GDM1 (cell line): ENCODE measurements at places on chromosomes 3 and 15.

DNA sequence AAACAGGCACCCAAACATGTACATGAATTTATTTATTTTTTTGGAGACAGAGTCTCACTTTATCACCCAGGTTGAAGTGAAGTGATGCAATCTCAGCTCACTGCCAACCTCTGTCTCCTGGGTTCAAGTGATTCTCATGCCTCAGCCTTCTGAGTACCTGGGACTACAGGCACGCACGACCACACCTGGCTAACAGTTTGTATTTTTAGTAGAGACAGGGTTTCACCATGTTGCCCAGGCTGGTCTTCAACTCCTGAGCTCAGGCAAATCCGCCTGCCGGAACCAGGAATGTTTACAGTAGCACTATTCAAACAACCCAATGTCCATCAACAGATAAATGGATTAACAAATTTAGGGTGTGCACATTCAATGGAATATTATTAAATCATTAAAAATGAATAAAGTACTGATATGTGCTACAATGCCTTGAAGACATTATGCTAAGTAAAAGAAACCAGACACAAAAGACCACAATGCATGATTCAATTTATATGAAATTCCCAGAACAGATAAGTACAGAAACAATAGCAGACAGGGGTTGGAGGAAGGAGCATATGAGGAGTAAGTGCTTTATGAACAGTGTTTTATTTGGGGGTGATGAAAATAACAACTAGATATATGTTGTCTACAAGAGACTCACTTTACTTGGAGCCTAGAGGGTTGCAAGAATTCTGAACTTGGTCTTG is 1.3 kb downstream of the LEO1 start:
- no peak for DNase-seq

DNA sequence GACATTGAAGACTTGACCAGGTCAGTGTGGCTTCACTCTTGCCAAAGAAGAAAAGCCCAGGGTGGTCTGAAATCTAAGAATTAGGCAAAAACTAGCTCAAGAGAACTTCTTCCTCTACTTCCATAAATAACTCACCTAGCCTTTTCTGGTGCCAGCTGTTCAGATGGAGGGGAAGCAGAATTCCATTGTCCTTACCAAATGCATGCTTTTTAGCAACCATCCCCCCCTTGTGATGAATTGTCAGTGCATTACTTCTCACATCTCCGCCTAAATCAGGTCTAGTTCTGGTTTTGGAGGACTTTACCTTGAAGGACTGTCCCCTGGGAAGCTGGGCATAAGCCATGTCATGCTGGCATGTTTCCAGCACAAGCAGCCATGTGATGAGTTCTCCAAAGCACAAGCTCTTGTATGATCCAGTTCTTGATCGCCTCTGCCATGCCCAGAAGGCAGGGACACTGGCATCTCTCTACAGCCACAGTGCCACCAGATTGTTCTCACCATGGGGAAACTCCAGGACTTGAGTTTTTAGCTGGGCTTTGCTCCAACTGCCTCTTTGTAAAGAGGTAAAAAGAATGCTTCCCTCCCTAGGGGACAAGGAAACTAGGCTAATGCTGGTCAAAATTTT is 96.4 kb upstream of the IL12A start:
- no peak for DNase-seq

GRCh38 chr3:194382892-194383223 is 13.3 kb upstream of the LRRC15 start:
- no peak for DNase-seq

GRCh38 chr3:186360779-186361178 is 1.3 kb downstream of the DGKG start:
- no peak for DNase-seq
